ENCODE measurements at places on chromosomes 12 and 14.

DNA sequence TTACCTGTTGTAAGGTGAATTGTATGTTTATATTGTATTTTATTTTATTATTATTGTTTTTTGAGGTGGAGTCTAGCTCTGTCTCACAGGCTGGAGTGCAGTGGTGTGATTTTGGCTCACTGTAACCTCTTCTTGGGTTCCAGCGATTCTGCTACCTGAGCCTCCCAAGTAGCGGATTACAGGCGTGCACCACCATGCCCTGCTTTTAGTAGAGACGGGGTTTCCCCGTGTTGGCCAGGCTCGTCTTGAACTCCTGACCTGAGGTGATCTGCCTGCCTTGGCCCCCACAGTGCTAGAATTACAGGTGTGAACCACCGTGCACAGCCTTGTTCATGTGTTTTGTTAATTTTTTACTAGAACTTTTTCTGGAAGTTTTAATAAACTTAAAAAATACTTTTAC lies 3.8 kb downstream of the ATF7IP start:
- DNase-seq: peak; percentile 33

DNA sequence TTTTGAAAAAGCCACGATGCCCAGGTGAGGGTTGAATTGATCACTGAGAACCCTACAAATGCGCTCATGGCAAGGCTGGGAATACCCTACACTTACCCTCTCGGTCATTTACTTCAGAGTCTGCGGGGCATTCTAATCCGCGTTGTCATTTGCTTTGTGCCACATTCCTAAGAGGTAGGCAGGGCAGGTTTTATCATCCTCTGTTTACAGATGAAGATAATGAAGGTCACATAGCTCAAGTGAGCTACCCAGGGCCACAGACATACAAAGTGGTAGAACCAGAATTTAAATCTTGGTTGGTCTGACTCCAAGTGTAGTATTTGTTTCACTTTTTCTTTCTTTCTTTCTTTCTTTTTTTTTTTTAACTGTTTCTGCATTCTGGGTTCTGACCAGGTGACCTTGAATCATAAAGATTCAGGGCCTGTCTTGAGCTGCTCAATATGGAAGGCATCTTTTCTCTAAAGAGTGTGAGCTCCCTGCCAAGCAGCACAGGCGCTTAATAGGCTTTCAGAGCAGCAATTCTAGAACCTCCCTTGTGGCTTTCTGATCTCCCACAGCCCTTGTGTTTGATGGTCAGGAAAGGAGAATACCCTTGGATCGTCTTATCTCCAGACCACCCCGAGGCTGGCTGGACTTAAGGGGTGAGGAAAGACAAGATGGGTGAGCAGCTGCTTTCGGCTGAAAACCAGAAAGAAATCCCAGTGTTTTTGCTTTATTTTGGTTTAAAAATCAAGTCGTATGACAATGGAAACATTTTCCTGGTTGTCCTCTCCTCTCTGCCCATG lies 662 bp upstream of the BATF start:
- DNase-seq: no peak

DNA sequence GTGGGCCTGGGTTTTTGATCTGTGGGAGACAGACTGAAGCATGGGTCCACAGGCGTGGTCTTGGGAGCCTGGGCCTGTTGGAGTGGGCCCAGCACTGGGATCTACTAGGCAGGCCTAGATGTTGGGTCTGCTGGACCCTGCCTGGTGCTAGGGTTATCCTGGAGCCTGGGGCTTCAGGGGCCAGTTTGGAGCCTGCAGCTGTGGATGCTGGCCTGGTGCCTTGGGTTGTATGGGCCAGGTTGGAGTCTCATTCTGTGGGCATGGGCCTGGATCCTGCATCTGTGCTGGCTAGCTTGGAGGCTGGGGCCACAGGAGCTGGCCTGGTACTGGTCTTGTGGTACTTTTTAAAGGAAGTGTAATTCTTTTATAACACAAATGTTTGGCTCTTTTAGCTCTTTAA lies 68.0 kb downstream of the GPHN start:
- no peak for DNase-seq

DNA sequence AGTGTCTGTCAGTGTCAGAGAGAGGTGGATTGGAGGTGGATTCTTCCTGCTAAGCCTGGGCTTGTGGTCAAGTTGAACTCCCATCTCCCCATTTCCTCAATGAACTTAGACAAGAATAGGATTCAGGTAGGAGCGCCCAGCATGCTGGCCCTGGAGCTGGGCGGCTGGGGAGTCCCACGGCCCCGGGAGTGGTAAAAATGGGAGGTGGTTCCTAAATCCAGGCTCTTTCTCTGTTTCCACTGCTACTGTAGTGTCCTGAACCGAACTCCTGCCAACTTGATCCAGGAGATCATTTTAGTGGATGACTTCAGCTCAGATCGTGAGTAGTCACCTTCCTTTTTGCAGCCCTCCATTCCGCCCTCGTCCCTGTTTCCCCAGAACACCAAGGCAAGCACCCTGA lies 65.1 kb downstream of the GALNT16 start:
- peak; percentile 3 for DNase-seq

DNA sequence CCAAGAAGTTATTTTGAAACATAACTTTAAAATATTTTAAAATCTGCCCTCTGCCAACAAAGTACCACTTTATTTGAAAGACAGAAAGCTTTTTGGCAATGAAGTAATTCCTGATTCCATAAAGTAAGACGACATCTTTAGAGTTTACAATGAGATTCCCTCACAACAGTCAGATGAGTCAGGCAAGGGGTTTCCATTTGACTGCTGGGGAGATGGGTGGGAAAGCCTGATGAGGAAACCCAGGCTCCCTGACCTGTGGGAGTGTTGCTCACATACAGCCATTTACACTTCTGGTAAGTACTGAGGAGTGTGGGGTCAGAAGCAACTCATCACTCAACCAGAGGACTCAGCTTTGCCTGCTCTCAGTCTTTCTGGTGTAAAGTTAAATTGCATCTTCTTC lies 10.2 kb downstream of the KITLG start:
- DNase-seq: no peak

GRCh38 chr12:1776170-1776921 lies 44.0 kb upstream of the LRTM2 start:
- no peak for DNase-seq

GRCh38 chr14:65098586-65098985 lies 3.7 kb downstream of the MAX start:
- no peak for DNase-seq

GRCh38 chr12:22101749-22102243 lies 55.8 kb downstream of the CMAS start:
- no peak for DNase-seq

DNA sequence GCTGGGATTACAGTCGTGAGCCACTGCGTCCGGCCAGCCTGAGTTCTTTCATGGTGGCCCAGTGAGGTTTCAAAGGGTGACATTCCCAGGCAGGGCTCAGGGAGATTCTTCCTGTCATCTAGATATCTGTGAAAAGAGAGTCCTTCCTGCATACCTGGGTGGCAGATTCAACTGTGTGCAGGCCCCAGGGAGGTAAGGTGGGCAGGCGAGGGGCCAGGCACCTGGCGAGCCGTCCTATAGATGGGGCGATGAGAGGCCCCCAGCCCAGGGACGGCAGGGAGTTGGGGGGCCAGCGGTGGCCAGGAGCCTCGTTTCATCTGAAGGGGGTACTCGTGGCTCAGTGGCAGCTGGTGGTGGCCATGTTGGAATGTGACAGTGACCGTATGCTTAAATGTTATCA lies 7.1 kb upstream of the EP400 start:
- DNase-seq: no peak

GRCh38 chr12:83827193-83827592 lies 1085.4 kb downstream of the SLC6A15 start:
- no peak for DNase-seq

GRCh38 chr12:75702477-75703093 lies 191.2 kb upstream of the KRR1 start:
- no peak for DNase-seq

- no peak for DNase-seq
Measured at GRCh38 chr14:106585692-106586091, 1059.3 kb downstream of the TMEM121 start.

- DNase-seq: no peak
Measured at GRCh38 chr14:51323492-51323891, 83.4 kb downstream of the TMX1 start.

- no peak for DNase-seq
Measured at GRCh38 chr14:104972301-104973134, 5.7 kb downstream of the AHNAK2 start.

DNA sequence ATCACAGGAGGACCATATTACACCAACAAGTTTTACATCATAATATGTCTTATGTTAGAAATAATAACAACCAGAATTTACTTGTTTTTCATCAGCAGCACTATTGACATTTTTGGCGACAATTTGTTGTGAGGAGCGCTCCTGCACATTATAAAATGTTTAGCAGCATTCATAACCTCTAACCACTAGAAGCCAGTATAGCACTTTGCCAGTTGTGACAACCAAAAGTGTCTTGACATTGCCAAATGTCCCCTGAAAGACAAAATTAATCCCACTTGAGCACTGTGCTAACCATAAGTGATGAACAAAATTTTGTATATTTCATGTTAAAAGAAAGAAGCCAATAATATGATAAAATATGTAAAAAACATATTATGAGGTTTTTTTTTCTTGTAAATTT lies 356.9 kb upstream of the LMO3 start:
- DNase-seq: no peak

DNA sequence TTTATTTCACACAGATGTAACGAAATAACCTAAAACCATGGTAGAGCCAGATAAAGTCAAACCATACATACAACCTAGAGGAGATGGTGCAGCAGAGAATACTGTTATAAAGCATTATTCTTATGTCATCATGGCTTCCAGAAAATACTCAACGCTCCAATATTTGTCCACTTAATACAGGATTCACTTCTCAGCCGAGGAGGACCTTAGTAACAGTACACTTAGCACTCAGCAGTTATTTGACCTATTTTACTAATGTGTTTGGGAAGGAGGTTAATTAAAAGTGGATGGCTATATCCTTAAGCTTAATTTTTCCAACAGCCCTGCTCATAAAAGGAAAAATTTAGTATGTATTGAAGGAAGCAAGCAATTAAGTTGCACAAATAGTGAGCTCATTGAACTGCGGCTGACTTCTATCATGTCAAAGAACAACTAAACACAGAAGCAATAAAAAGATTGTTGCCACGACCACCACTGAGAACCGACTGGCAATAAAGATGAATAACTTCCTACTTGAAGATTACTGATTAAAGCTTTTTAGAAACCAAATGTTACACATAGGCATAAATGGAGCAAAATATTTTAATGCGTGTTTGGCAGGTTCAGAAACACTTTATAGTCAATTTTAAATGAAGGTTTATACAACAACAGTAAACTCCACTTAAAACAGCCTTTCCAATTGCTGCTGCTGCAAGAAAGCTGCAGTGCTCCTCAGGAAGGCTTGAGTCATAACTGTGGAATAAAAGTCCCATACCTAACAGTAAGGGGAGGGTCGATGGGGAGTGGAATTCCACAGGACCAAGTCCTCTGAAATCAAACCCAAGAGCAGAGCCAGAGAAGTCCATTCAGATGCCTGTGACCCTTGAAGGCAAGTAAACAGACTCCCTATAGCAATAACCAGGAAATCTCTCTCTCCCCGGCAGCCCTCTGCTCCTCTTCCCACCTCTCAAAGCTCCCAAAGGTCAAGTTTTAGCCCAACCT lies 218.9 kb upstream of the CDKN3 start:
- DNase-seq: no peak

- no peak for DNase-seq
Measured at GRCh38 chr14:36467332-36467731, 52.7 kb downstream of the NKX2-1 start.

DNA sequence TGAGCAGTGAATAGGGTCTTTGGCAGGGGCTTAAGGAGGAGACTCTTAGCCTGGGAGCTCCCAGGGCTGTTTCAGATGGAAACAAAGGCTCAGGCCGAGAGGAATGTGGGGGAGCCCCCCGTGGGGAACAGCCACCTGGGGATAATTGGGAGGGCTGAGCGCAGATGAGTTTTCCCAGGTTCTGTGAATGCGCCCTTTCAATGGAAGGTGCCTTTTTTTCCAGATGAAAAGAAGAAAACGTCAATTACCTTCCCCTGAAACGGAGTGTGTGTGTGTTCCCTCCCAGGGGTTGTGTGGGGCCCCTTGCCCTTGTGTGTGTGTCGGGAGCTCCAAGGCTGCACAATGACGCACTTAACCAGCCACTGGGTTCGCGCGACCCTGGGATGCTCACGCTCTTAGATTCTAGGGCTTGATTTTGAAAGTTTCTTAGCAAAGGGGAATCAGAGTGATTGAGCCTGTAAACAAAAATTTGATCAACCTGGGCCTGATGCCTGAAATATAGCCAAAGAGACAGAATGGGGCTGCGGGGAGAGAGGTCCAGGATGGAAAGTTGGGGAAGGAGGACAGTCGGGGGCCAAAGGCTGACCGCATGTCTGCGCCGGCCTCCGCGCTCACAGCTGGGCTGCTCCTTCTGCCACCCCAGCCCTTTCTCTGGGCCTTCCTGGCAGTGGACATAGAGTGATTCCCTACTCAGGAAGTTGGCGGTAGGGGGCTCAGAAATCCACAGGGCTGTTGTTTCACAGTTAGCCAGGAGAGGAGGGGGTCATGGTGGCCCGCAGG lies 14.6 kb downstream of the MEG3 start:
- no peak for DNase-seq

DNA sequence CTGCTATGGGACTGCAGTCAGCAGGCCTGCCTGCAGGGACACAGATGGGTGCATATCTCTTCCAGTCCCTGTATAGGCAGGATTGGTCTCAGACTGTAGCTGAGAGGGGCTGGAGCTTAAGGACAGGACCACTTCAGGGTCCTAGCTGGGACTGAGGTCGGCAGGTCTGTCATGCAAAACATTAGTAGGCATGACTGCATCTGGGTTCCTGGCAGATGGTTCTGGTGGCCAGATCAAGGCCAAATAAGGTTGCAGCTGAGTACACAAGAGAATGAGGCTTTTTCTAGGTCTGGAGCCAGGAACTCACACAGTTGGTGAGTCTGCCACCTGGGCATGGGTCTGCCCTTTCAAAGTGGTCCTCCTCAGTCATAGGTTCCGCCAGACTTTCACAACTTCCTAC lies 155.8 kb downstream of the TPH2 start:
- DNase-seq: no peak

DNA sequence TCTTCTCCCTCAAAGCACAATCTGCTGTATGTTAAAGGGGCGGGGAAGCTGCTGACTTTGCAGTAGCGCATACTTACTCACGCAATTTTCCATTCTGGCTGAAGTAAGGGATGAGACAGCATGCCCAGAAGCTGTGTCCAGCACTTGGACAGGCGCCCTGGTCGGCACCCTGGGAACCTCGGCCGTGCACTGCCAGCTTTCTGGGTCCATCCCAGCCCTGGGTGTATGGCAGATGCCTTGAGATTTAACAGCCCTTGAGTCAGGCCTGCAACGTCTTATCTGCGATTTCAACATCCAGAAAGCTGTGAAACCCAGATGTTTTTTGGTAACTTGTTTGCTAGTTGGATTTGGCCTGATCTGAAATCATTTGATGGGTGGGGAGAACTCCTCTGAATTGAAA lies 16.1 kb downstream of the EML1 start:
- DNase-seq: no peak

GRCh38 chr14:102593061-102593824 lies 794 bp downstream of the RCOR1 start:
- DNase-seq: peak; percentile 57

Data from CD4-positive, alpha-beta T cell treated with Interleukin-15 for 1 hour (primary cell).